Cortex of kidney (tissue), 1 donor: ENCODE measurements at places on chromosomes 11 and 22.

DNA sequence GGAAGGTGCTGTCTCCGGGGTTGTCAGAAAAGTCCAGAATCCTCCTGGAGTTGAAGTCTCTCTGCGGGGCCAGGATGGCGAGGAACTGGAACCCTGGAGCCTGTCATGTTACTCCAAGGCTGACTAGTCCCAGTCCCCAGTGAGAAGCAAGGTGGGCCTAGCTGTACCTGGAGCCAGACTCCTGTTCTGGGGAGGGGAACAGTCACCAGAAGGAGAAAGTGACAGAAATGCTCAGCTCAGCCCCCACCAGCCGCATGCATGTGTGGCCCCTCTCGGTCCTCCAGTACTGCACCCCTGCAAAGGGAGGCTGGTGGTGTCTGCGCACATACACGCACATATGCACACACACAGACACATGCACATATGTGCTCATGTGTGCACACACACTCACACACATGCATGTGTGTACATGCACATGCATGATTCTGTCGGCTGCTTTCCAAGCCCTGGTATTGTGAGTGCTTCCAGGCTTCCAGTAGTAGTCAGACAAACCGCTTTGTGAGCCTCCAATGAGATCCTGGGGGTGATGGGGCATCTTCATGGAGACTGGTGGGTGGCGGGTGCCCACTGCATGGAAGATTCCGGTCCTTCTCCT lies 54.3 kb downstream of the RTL6 start:
- DNase-seq, result no peak

DNA sequence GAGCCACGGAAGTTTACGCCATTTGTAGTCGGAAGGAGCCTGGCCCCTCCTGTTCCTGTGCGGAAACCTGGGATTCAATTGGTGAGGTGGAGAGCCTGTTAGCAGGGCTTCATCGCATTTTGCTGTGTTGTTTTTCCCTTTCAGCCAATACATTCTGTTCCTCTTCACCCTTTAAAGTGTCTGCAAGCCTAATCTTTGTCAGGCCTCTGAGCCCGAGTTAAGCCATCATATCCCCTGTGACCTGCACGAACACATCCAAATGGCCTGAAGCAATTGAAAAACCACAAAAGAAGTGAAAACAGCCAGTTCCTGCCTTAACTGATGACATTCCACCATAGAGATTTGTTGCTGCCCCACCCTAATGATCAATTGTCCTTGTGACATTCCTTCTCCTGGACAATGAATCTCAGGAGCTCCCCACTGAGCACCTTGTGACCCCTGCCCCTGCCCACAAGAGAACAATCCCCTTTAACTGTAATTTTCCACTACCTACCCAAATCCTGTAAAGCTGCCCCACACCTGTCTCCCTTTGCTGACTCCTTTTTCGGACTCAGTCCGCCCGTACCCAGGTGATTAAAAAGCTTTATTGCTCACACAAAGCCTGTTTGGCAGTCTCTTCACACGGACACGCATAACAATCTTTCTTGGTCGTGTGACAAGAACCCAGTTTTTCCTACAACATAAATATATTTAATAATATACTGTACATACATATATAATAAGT lies 37.1 kb upstream of the MMP12 start:
- DNase-seq, result no peak

DNA sequence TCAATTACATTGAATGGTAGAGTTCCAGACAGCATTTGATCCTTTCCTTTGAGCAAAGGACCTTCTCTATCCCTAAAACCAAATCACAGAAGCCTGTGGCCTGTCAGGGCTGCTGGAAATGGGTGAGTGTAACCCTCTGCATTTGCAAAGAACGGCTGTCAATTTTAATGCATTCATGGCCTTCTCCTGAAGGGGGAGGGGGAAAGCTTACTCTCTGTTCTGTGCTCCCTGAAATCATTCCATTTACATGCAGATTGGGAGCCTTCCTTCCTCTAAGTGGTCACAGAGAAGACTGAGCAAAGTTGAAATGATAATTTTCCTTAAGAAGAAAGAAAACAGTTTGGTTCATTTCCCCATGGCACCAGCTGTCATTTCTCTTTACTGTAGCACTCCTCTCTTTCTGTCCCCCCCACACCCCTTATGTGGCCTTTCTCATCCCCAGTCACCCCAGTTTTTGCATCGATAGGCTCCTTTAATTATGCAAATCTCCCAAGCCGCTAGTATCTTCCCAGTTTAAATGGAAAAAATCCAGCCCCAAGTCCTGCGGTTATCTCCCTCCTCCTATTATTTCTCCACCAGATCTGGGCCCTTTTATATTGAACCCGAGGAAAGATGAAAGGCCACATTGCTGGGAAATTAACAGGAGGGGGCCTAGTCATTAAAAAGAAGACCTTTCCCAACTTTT lies 109.4 kb upstream of the KIRREL3 start:
- no peak for DNase-seq

DNA sequence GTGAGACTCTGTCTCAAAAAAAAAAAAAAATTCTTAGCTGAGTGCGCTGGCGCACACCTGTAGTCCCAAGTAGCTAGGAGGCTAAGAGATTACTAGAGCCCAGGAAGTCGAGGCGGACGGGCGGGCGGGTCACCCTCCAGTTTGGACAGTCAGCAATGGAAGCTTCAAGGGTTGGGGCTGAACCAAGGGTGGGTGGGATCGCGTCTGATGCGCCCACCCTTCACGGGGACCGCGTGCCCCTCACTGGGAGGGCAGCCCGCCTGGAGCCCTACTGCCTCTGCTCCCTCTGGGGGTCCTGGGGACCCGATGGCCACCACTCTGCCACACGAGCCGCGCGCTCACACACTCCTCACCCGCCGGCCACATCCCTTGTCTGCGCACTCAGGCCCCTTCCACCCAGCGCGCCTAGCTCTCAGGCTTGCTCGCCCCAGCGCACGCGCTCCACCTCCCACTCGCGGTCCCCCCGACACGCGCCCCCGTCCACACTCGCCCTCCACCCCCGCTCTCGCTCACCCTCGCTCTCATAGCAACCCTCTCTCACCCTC lies 494 bp downstream of the CHID1 start:
- DNase-seq, result no peak

GRCh38 chr11:99865951-99866350 lies 821.1 kb upstream of the ARHGAP42 start:
- DNase-seq, result no peak

DNA sequence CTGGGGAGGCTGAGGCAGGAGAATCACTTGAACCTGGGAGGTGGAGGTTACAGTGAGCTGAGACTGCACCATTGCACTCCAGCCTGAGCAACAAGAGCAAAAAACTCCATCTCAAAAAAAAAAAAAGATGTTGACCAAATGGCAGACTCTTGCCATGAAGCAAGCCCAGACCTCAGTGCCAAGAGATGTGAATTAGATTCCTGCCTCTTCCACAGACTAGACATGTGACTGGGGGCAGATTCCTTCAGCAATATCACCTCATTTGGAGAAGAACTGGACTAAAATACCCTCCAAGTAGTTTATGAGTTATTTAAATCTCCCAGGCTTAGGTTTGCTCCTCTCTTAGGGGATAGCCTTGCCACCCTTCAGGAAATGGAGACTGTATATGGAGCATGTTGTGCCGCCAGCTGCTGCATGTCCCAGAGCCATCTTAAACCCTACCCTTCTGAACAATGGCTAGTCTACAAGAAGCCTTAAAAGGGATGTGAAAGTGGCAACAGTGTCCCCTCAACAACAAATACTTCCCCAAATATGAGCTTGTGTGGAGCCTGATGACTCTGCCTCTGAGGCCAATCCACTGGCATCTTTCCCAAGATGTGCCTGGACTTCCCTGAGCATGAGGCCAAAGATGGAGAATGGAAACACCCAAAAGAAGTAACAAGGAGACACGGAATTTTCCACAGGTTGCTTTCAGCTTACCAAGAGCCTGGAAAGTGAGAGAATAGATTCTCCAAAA lies 763 bp upstream of the MS4A7 start:
- no peak for DNase-seq

- no peak for DNase-seq
Measured at GRCh38 chr11:95832763-95833162, 42.5 kb downstream of the CEP57 start.

DNA sequence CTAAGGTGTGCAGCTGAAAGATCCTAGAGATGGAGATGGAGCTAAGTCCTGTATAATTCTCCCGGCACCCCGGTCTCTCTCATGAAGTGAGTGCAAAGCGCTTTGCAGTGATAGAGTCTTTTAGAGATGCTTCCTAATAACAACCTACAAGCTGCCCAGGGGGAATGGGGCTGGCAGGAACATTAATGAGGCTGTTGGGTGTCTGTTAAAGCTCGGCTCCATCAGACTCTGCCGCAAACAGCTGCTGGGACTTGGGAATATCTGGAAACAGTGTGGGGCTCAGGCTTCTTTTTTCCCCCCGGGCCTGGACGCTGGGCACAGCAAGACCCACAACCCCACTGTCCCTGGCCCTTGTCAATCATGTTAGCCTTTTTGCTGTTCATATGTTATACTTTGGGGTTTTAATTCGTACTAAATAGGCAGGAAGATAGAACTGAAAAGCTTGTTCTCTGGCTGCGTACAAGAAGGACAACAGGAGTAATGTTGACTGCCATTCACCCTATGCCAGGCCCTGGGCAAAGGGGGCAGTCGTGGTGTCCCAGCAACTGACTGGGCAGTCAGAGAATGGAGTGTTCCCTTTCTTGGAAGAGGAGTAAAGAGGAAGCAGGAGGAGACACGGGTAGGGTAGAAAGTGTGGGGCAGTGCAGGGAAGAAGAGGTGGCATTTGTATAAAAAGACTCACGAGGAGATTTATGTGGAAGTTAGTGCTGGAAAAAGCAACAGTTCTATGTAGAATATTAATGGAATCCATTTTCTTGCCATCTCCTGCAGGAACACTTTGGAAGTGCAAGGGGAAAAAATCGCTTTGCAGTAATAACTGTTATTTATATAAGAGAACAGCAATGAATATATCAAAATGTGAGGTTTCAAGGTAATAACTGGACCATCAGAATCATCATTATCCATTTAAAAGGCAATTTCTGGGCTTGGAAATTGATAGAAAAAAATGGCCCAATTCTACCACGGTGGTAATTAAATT lies 232.8 kb downstream of the GRIK4 start:
- DNase-seq, result no peak

- DNase-seq, result no peak
Measured at GRCh38 chr11:13105237-13105844, 96.2 kb downstream of the RASSF10 start.

GRCh38 chr11:57473285-57473841 lies 13.0 kb downstream of the RTN4RL2 start:
- no peak for DNase-seq

GRCh38 chr11:12591706-12592105 lies 82.5 kb upstream of the TEAD1 start:
- DNase-seq, result no peak

DNA sequence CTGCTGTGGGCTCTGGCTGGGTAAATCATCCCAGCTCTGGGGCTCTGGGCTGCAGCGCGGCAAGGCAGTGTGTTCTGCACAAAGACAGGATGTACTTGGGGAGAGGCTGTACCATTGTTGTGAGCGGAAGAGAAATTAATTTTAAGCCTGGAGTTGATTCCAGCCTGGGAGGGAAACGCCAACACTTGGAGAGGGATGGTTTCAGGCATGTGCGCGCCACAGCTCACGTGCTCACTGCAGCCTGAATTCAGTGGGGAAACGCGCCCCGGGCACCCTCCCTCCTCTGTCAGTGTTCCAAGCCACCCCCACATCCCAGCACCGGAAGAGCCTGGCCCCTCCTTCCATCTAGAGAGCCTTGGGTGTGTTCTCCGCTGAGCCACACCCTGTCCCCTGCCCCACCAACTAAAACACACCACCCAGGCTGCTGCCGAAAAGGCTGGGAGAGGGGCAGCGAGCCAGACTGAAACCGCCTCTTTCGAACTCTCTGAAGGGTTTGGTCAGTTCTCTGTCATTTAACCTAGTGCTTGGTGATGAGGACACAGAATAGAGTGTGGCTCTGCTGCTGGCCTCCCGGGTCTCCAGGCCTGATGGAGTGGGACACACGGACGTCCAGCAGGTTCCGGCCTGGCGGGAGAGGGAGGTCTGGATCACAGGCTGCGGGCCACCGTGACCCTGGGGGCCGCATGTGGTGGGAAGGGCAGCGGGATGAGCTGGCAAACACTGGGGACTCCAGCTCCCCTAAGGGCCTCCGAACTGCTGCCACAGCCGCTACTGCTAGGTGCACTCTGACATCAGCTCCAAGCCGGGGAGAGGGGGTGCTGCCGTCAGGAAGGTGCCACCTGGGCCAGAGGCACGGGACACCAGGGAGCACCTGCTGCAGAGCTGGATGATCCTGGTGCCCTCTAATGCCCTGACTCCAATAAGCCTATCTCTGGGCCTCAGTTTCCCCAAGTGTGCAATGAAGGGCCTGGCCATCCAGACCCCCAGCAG lies 230.8 kb downstream of the CTTN start:
- no peak for DNase-seq

- DNase-seq, result no peak
Measured at GRCh38 chr11:15783619-15784018, 572.7 kb downstream of the SOX6 start.

- no peak for DNase-seq
Measured at GRCh38 chr22:24305260-24305692, 34.6 kb downstream of the SPECC1L start.

DNA sequence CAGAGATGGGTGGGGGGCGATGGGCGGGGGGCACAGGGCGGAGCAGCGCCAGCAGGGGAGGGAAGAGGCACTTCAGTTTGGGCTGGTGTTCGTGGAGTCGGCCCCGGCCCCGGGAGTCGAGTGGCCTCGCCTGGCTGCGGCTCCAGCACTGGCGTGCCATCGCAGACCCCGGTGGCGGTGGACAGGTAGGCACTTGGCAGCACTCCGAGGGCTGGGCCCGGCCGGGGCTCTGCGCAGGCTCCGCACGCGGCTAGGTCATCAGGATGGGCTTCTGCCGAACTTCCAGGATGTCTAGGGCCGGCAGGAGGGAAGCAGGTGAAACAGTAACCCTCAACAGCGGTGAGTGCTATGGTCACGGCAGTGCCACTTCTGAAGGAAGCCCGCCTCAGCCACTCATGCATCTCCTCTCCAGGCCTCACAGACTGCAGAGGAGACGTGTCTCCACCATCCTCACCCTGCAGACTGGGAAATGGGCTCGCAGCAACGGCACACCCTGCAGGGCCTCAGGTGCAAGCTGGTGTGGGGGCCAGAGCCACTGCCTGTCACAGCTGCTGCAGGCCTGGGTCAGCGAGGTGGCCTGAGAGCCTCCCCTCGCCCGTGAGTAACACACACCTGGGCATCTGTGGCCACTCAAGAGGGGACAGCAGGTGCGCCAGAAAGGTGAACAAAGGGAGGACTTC lies 33.3 kb downstream of the NUP50 start:
- no peak for DNase-seq

DNA sequence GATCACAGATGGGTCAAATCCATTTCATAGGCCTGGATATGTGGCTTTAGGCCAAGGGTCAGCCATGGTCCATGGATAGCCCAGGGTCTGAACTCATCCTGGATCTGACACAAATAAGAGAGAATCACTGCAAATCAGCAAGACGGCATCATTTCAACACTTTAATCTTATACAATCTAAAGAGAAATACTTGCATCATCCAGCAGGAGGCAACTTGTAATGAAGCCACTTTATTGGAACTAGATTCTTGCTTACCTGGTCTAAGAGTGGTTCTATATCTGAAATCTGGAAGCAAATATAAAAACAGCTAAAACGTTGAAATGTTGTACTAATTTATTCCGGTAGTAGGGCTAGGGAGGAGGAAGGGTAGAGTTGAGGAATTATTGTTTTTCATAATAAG lies 870.1 kb downstream of the JRKL start:
- DNase-seq, result no peak

- DNase-seq, result no peak
Measured at GRCh38 chr11:67024410-67024809, 1.5 kb downstream of the SYT12 start.
